ENCODE measurements at places on chromosomes 5 and 9.

GRCh38 chr9:21875893-21876292 is 73.5 kb downstream of the MTAP start:
- no peak for DNase-seq

DNA sequence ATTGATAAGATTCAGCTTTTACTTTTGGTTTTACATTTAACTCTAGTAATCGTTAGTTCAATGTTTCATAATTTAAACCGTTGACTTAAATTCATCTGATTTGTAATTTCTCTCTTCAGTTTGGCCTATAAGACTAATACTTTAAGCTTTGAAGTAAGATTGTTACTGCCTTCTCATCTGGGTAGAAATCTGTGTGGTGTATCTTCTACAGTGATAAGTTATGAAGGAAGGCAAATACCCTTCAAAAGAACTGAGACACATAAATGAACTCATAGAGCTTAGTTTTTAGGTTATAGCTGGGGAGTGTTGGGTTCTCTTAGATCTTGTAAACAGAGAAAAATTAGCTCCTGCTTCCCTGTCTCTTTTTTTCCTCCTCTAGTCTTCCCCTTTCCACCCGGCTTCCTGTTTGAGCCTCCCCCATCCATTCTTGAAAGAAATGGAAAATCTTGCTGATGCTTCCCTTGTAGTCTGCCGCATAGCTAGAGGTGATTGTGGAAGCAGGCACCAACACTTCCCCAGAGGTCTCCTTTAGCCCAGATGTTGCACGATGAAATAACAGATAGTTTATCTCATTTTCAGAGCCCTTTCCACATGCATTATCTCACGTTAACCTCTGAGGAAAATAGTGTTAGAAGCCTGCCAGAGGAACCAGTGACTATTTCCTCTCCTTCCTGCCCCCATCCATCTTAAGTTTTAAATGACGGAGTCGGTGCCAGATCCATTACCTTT is 2.0 kb upstream of the F2RL2 start:
- DNase-seq, result no peak

DNA sequence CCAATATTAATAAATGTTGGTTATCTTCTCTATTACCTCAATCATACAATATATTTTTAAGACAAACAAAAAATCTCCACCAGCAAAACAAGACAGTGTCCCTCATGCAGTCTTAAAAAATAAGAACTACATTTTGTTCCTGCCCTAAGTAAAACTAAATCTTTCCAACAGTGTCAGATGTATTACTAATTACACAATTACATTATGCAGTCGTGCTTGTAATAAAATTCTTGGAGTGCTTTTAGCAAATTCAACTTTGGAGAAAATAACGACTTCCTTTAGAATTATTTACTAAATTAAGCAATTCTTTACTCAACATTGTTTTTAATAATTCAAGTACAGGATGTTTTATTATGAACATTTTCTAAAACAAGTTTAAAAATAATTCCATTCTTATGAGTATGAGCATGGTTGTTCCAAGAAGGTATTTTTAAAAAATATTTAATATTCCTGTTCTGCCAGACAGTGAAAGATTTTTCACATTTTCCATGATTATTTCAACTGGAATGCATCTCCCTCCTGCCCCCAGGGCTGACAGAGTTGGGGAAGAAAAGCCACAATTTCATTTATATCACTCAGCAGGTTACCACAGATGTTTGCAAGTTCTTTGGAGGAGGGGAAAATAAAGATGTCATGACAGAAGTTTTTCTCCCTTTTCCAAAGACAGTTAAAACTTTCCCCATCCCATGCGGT is 137.9 kb downstream of the FAM114A2 start:
- DNase-seq, result no peak

DNA sequence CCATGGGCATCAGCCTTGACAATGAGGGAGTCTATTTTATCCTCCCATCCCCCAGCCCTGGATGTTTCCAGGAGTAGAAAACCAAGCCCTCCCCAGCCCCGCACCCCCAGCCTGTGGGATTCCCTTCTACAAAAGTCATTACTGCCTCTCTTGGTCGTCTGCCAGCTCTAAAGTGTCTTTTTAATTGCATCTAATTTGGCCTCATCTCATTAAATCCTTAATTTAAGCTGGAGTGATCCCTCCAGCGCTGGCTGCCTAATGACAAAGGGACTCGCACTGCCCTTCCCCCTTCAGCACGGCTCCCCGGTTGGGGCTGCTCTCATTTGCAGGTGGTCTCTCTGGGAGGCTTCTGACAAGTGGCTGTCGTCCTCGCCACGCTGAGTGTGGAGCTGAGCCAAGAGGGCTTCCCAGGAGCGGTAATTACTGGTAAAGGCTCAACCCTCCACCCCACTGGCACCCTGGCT is 107.9 kb upstream of the ALDH1B1 start:
- DNase-seq, result no peak

DNA sequence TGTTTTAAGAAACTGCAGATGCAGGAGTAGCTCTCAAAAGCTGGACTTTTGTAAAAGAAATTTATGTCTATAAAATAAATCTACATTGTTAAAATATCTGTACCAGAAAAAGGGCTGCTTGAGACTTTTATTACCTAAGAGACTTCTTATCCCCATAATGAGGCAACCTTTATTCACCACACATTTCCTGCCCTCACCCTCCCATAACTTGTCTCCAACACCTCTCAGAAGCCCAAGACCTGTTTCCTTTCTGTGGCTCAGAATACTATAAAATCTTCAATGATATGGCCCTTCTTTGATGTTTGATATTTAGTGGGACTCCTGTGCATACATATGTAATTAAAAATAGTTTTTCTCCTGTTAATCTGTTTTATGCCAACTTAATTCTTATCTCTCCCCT is 141.5 kb upstream of the FER start:
- DNase-seq, result no peak

GRCh38 chr5:91381239-91381773 is 1.8 kb downstream of the ARRDC3 start:
- no peak for DNase-seq

- no peak for DNase-seq
These were observed 122.5 kb upstream of the RASGRF2 start for GRCh38 chr5:80837679-80838078.

- no peak for DNase-seq
These were observed 3.0 kb downstream of the RAI14 start for GRCh38 chr5:34659168-34659567.

DNA sequence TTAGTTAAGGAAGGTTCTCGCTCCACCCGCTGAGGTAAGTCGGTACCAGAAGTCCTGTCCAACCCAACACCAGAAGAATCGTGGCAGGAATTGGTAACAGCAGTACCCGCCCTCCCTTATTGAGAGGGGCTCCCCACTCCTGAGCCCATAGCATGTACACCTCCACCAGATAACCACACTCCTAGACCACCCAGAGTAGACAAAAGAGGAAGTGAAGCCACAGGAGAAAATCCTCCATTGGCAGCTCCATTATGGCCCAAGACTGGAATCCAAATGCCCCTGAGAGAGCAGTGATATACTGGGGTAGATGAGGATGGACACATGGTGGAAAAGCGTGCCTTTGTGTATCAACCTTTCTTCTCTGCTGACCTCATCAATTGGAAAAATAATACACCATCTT is 106.1 kb upstream of the EPB41L4A start:
- no peak for DNase-seq

DNA sequence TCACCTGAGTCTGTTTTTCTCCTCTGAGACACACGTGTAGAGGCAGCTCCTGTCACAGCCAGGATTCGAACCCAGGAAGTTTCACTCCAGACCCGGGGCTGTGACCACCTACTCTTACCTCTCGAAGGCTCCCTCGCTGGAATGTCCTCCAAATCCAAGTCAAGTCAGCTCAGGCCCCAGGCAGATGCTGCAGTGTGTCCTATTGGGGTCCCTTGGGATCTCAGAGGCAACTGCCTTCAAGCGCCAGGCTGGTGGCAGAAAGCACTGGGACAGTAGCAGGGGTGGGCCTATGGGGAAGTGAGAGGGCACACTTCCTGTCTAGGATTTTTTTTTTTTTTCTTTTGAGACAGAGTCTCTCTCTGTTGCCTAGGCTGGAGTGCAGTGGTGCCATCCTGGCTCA is 762 bp upstream of the ST6GALNAC4 start:
- DNase-seq, result no peak

GRCh38 chr9:79569814-79570447 is 1.8 kb upstream of the TLE4 start:
- DNase-seq, result no peak

DNA sequence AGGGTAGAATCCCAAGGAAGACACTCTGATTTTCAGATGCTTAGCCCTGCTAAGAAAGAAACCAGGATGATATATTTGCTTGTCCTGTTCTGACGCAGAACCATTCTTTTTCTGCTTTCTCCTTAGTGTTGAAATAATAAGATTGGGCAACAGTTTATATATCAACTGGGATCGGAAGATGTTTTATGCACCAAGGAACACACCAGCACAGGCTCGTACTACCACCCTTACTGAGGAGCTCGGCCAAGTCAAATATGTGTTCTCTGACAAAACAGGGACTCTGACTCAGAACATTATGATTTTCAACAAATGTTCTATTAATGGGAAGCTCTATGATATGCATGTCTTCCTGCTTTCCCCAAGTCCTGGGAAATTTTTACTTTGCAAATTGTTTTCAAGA is 19.0 kb upstream of the RUSC2 start:
- DNase-seq, result no peak

DNA sequence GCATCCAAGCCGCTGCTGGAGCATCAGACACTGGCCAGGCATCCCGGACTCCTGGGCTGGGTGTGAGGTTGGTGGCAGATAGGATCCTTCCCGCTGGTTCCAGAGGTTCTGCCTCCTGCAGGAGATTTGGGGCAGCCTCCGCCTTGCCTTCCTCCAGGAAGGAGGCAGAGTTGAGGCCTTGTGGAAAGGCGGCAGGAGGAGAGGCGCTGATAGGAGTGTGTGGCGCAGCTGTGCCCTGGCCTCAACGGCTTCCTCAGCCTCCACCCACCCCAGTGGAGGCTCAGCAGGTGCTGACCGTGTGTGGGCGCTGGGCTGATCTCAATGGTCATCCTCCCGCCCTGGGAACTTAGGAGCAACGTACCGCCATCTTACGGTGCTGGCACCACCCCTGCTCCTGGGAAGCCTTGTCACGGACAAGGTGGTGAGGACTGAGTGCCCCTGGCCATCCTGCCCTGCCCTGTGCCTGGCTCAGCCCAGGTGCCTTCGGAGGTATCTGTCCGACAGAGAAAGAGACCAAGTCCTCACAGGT is 10.2 kb downstream of the NCS1 start:
- DNase-seq, result no peak

GRCh38 chr9:133117271-133118178 is 3.5 kb downstream of the RALGDS start:
- DNase-seq, result peak; percentile 83

DNA sequence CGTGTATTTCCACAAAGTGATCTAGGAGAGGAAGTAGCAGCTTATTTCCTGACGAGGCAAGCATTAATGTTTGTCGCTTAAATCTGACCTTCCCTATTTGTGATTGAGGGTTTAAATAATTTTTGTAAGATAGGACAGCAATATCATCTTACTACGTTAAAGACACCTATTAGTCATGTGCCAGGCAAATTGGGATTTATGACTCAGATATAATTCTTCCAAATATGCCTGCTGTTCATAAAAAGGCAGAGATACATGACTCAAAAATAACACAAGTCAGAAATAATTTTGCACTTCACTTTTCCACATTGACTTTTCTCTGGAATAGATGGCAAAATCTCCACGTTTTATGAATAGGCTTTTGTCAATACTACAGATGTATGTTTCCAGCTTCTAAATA is 43.0 kb upstream of the CDH12 start:
- no peak for DNase-seq

GRCh38 chr5:18675041-18675440 is 1040.8 kb downstream of the TAF11L14 start:
- DNase-seq, result no peak

GRCh38 chr5:58181578-58182286 is 278.2 kb downstream of the PLK2 start:
- no peak for DNase-seq

DNA sequence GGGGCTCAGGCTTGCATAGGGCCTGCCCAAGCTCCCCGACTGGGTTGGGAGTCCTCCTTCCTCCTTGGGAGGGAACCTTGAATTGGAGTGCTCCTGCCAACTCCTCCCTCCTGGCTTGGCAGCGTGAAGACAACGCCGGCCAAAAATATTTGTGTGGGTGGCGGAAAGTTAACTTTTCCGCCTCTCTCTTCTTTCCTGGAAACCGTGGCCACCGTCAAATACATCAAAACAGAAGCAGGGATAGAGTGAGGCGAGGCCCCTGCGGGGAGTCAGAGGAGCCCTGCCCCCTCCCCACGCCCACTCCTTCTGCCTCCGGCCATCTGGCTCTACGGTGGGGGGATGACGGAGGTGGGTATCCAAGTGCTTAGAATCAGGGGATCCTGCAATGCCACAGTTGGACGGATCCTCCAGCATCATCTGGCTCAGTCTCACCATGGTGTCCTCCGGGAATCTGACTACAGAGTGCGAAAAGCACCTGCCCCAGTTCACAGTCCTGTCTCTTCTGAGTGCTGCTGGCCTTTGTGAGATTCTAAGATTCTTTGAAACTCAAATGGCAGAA is 25.2 kb upstream of the SYNPO start:
- peak; percentile 71 for DNase-seq

DNA sequence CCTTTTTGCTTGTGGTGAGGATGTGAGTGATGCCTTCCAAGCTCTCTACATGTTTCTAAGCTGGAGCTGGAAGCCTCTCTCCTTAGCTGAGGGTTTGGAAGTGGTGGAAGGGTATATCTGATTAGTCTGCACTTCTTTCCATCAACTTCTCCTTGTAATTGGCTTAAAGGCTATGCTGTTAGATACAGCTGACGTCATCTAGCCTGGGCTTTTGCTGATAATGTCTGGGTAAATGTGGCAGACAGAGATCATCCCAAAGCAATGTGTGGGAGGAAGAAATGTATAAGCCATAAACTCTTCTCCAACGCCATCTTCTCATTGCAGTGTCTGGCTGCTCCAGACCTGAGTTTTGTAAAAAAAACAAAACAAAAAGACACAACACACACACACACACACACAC is 29.3 kb downstream of the ZNF354C start:
- no peak for DNase-seq

DNA sequence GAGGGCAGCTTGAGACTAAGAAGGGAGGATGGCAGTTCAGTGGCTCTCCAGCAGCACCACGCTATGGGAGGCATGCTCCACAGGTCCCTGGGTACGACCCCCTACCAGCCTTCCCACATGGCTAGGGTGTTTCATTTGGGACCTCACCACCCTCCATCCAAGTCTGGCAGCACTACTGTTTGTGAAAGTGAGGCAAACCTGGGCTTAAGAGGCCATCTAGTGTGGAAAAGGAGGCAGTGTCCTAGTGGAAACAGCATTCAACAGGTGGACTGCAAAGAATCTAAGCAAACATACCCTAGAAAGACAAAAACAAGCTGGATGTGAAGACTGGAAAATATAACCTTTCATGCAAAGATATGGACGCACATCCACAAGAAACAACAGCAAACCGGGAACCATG is 4.8 kb upstream of the C5orf47 start:
- no peak for DNase-seq

Measured in left ventricle myocardium superior (tissue), 1 donor.